Colonic mucosa (tissue), 4 donors: ENCODE measurements at places on chromosomes 2 and 18. TPM values are rescaled to one million over a fixed set of nuclear protein-coding genes. Genes with fewer than 3 reads are reported as not detected.

The REL gene
- 11.1 TPM for total RNA-seq

The LOXHD1 gene
- not detected for total RNA-seq

The ARHGEF33 gene
- total RNA-seq, result 0.35 TPM

The LYG1 gene
- 0.96 TPM for total RNA-seq

The IGFBP2 gene
- 106 TPM for total RNA-seq

The SERPINB4 gene
- not detected for total RNA-seq

The AAK1 gene
- total RNA-seq, result 41.7 TPM

The TEX261 gene
- 43.6 TPM for total RNA-seq

GRCh38 chr2:171412571-171413175 lies 21.1 kb downstream of the METTL8 start:
- H3K27ac ChIP-seq, result no peak overlapping the region
- H3K4me3 ChIP-seq, result no peak overlapping the region
- no peaks in the 10 kb centered on the region for H3K27me3 ChIP-seq
- H3K36me3 ChIP-seq, result no peaks in the 10 kb centered on the region
- no peaks in the 10 kb centered on the region for H3K4me1 ChIP-seq

- H3K36me3 ChIP-seq, result no peaks in the 10 kb centered on the region
- no peak for DNase-seq
- H3K27ac ChIP-seq, result no peak overlapping the region
- no peaks in the 10 kb centered on the region for H3K4me1 ChIP-seq
Observed at GRCh38 chr2:203857656-203858055, 9.9 kb upstream of the CTLA4 start.

DNA sequence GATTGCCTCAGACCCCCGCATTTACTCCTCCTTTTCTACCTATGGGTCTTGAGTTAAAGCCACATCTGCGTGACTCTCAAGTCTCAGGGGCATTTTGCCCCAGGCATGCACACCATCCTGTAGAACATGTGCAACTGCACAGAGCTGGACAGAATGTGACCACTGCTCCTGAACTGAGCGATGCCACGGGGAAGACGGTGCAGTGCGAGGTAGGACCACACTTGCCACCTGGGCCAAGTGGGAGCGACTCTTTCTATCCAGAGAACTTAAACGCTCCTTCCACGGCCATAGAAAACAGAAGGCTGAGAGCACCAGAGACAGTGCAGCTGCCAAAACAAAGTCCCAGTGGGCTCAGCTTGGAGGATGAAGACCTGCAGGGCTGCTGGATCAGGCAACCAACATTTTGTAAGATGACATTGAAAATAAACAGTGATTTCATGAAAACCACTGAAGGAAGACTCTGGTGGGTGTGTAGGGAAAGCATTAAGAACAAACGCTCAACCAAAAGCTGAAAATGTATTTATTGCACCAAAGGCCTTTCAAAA lies 149.0 kb upstream of the HDAC4 start:
- no peak overlapping the region for H3K4me3 ChIP-seq
- H3K27ac ChIP-seq, result no peak overlapping the region
- no peaks in the 10 kb centered on the region for H3K4me1 ChIP-seq
- H3K36me3 ChIP-seq, result no peaks in the 10 kb centered on the region
- H3K27me3 ChIP-seq, result no peaks in the 10 kb centered on the region

DNA sequence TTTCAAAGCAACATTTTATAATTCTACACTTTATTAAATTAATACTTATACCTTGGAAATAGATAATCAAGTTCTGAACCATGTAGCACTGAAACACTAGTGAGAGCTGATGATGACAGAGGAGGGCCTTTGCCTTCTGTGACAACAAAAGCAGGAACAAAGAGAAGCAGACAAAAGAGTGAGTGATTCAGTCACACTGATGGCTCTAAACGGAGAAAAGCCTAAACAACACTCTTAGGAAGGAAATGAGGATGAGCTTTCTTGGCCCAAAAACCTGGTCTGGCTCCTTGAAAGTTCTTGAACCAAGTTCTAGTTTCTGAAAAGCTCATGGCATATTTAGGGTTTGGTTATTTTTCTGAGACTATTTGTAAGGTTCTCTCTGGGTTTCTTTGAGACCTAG lies 271.9 kb downstream of the DPP10 start:
- H3K36me3 ChIP-seq, result no peaks in the 10 kb centered on the region
- H3K4me1 ChIP-seq, result no peaks in the 10 kb centered on the region
- no peak overlapping the region for H3K27ac ChIP-seq
- no peak for DNase-seq

DNA sequence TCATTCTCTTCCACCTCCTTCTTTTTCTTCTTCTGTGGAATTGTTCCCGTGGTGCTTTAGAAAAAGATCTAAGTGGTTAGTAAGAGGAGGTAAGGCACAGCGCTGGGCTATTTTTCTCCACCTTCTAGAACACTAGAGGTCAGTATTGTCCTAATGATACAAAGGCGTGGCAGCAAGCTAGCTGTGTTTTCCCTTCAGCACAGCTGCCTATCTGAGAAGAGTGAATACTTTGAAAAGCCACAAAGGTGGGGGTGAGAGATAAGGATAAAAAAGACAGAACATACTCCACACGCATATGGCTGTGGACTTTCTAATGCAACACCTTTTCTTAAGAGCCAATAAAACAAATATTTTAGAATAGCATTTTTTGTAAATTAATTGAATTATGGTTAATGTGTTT lies 2.1 kb downstream of the CNTNAP5 start:
- H3K27ac ChIP-seq, result no peak overlapping the region
- no peaks in the 10 kb centered on the region for H3K36me3 ChIP-seq
- H3K4me3 ChIP-seq, result no peak overlapping the region

DNA sequence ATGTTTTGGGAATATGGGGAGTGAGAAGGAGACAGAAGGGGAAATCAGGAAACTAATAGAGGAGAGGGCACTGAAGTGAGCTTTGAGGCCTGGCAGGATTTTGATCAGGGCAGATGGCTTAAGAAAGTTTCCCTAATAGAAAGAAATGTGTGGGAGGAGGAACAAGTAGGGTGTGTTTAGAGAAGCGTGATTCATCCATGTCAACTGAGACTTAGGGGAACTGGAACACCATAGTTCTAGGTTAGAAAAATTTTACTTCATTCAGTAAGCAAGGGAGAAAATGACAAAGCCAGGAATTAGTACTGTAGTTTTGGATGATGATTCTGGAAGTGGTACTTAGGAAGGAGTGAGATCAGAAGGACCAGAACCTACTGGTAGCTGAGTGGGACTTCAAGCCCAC lies 296.0 kb downstream of the PLCL1 start:
- no peaks in the 10 kb centered on the region for H3K4me1 ChIP-seq
- H3K4me3 ChIP-seq, result no peak overlapping the region
- H3K27ac ChIP-seq, result no peak overlapping the region
- no peaks in the 10 kb centered on the region for H3K36me3 ChIP-seq

DNA sequence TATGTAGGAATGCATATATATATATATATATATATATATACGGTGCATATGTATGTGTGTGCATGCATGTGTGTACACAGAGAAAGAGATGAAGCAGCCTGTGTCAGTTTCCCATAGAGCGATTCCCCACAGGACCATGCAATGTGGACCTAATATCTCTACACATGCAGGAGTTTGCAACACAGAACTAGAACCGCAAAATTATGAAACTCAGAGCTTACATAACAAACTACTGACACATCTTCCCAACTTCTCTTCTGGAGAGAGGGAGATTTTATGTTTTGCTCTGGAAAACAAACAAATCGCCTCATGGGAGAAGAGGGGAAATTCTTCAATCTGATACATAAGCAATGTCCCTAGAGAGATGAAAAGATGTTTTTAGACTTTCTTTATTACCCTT lies 377.2 kb downstream of the LRATD1 start:
- no peak overlapping the region for H3K27ac ChIP-seq
- DNase-seq, result no peak
- no peaks in the 10 kb centered on the region for H3K36me3 ChIP-seq
- no peak overlapping the region for H3K4me3 ChIP-seq

DNA sequence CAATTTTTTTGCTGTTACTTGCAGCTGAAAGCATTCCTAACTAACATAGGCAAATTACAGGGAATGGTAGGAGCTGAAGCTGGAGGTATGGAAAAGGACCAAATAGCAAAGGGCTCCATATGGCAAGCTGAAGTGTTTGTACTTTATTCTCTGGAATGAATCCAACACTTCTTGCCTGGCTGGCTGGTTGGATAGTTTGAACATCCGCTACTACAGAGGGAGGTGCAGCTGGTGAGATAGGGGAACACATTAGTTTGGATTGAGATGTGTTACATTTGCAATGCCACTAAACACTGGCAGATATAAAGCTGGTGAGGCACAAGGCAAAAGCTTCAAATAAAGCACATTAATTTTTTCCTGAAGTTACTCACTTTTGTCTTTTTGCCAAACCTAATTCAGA lies 291.5 kb downstream of the SP3 start:
- DNase-seq, result no peak
- H3K27me3 ChIP-seq, result no peaks in the 10 kb centered on the region
- H3K36me3 ChIP-seq, result no peaks in the 10 kb centered on the region
- no peaks in the 10 kb centered on the region for H3K4me1 ChIP-seq
- no peak overlapping the region for H3K4me3 ChIP-seq

DNA sequence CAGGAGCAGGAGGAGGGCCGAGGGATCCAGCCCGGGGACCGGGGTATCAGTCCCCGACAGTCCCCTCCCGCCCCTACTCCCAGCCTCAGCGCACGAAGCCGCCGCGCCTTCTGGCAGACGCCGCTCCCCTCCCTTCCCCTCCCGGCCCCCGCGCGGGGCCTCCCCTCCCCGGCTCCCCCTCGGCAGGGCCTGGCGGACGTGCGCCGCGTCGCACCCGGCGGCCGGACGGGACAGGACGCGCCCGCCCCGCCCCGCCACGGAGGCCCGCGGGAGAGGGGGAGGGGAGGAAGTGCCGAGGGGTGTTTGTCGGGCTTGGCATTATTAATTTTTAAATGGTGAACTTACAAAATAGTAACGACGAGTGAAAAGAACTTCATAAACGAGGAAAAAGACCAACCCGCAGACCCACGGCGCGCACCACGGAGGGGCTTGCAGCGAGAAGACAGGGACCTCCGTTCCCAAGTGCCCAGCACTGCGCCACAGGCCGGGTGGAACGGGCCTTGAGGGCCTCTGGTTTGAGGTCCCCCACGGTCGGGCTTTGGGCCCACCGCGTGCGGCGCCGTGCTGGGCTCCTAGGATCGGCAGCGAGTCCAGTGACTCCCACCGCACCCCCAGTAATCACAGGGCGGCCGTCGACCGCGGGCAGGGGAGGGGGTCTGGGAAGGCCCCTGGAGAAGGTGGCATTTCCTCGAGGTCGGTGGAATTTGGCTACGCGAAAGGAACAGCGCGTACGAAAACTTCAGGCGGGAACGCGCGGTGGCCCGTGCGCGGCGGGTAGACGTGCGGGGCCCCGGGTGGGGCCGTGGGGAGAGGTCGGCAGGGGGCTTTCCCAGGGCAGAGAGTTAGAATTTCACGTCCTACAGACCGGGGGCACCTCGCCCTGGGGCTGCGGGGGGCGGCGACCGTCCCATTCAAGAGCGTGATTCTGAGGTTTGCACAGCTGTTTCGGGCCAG lies 954 bp upstream of the CTDSP1 start:
- peaks cover 4% of the 10 kb centered on the region for H3K36me3 ChIP-seq
- DNase-seq, result peak; percentile 85
- peaks cover 13% of the 10 kb centered on the region for H3K4me1 ChIP-seq
- peak overlapping the region; percentile 100 for H3K27ac ChIP-seq
- H3K27me3 ChIP-seq, result no peaks in the 10 kb centered on the region

DNA sequence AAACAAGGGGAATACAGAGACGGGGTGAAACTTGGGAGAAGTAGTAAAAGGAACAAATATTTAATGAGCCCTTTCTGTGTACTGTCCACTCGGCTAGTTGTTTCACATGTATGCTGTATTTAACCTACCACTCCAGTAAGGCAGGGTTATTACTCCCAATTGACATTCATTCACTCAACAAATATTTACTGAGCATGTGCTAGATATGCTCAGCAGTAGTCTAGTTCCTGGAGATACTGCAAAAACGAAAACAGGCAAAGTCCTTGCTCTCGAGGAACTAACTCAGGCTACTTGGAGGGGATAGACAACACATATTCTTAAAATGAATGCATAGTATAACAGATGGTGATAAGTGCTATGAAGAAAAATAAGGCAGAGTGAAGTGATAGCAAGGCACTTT lies 207.3 kb downstream of the SS18 start:
- no peak overlapping the region for H3K4me3 ChIP-seq
- DNase-seq, result no peak
- no peaks in the 10 kb centered on the region for H3K4me1 ChIP-seq
- H3K36me3 ChIP-seq, result no peaks in the 10 kb centered on the region
- H3K27me3 ChIP-seq, result no peaks in the 10 kb centered on the region

- H3K27me3 ChIP-seq, result no peaks in the 10 kb centered on the region
- DNase-seq, result no peak
- peaks cover 12% of the 10 kb centered on the region for H3K4me1 ChIP-seq
- no peak overlapping the region for H3K27ac ChIP-seq
- no peak overlapping the region for H3K4me3 ChIP-seq
Observed at GRCh38 chr2:232584238-232584637, 33.7 kb downstream of the EIF4E2 start.

GRCh38 chr2:38115216-38116032 lies 39.5 kb upstream of the CYP1B1 start:
- H3K27me3 ChIP-seq, result no peaks in the 10 kb centered on the region
- H3K36me3 ChIP-seq, result no peaks in the 10 kb centered on the region
- no peaks in the 10 kb centered on the region for H3K4me1 ChIP-seq
- DNase-seq, result peak; percentile 90
- H3K4me3 ChIP-seq, result no peak overlapping the region
- no peak overlapping the region for H3K27ac ChIP-seq

DNA sequence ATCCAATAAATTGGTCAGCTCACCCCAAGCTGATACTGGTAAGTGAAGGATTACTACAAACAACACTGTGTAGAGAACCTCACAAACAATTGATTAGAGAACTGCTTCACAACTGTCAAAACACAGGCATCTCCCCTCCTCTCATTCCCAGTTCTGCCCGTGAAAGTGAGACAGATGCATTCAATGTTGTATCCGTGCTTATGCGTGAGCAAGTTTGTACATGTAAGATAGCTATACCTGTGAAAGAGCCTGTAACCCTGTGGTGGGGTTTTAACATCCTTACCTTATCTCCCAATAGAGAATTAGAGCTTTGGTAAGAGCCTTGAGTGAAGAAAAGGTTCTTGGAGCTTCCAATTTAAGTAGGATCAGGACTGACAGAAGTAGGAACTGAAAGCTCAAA lies 9.1 kb downstream of the MARCHF4 start:
- H3K36me3 ChIP-seq, result no peaks in the 10 kb centered on the region
- no peaks in the 10 kb centered on the region for H3K27me3 ChIP-seq
- H3K4me3 ChIP-seq, result no peak overlapping the region
- no peaks in the 10 kb centered on the region for H3K4me1 ChIP-seq

GRCh38 chr18:13610555-13611141 lies 115.7 kb downstream of the FAM210A start:
- H3K27me3 ChIP-seq, result no peaks in the 10 kb centered on the region
- H3K4me1 ChIP-seq, result no peaks in the 10 kb centered on the region
- no peaks in the 10 kb centered on the region for H3K36me3 ChIP-seq
- no peak for DNase-seq

DNA sequence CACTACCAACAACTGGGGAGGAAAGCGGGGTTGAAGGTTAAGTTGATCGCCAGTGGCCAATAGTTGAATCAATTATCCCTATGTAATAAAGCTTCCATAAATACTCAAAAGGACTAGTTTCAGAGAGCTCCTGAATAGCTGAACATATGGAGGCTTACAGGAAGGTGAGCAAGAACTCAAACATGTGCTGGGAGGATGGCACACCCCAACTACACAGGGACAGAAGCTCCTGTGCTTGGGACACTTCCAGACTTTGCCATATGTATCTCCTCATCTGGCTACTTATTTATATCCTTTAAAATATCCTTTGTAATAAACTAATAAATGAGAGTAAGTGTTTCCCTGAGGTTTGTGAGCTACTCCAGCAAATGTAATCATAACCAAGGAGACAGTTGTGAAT lies 115.7 kb downstream of the HNMT start:
- no peaks in the 10 kb centered on the region for H3K27me3 ChIP-seq
- no peaks in the 10 kb centered on the region for H3K36me3 ChIP-seq
- H3K27ac ChIP-seq, result no peak overlapping the region
- no peak for DNase-seq
